K562 (cell line): ENCODE measurements at places on chromosomes 16 and 17. TPM values are rescaled to one million over a fixed set of nuclear protein-coding genes. Genes with fewer than 3 reads are reported as not detected.

HOXB3 gene
- 22.7 and 28.3 TPM in 2 replicates for total RNA-seq

- H3K4me3 ChIP-seq, result peak overlapping the region; percentile 50
- peaks cover 12% of the 10 kb centered on the region for H3K4me1 ChIP-seq
- no peak for DNase-seq
- peaks cover 14% of the 10 kb centered on the region for H3K27me3 ChIP-seq
These were observed 968 bp downstream of the CEP112 start for GRCh38 chr17:66190738-66191592.

DNA sequence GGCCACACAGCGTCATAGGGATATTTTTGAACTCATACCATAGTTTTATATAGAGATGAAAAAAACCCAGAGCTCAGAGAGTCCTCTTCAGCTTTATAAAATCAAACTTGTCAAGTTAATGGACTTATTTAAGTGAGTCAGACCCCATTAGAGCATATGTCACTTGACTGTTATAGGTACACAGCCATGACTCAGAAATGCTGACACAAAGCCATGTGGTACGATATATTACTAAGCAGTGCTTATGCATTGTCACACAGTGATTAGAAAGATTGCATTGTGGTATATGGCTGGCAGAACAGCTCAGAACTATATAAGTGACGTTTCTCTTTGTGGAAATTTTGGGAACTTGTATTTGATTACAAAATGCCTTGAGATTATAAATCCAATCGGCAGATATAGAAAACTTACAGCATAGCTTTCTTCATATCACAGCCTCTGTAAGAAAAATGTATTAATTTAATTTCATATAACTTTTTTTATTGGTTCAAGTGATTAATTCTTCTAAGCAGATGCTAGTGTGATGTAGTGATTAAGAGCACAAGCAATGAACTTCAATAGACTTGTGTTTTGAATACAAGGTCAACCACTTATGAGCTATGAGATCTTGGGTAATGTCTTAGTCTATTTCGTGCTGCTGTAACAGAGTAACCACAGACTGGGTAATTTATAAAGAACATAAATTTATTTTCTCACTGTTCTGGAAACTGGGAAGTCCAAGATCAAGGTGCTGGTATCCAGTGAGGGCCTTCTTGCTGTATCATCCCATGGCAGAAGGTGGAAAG, 25.8 kb upstream of the GINS3 start:
- no peaks in the 10 kb centered on the region for H3K36me3 ChIP-seq
- H3K4me1 ChIP-seq, result no peaks in the 10 kb centered on the region
- H3K27me3 ChIP-seq, result peaks cover 6% of the 10 kb centered on the region; the same call in 1 of the 3 replicates
- H3K27ac ChIP-seq, result no peak overlapping the region
- H3K4me3 ChIP-seq, result no peak overlapping the region

DNA sequence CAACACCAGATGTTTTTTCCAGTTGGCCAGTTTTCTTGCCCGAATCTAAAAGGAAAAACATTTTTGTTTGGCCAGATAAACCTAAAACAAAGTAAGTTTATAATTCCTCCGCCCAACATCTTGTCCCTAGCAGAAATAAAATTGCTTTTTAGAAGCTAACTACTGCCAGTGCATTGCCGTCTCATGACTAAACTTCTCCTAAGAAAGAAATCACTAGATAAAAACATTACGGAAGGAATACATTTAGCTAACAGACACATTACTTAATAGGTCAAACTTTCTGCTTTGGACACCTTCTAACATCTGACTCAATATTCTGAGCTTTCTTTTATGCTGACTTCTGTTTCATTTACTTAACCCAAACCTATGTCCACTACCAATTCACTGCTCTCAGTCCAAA, 36.2 kb downstream of the FBXL20 start:
- peaks cover 4% of the 10 kb centered on the region; the same call in 1 of the 2 replicates for H3K4me1 ChIP-seq
- H3K27me3 ChIP-seq, result no peaks in the 10 kb centered on the region
- DNase-seq, result no peak
- H3K36me3 ChIP-seq, result no peaks in the 10 kb centered on the region
- peak overlapping the region; percentile 32; the same call in 1 of the 2 replicates for H3K4me3 ChIP-seq

- no peaks in the 10 kb centered on the region for H3K27me3 ChIP-seq
- H3K36me3 ChIP-seq, result no peaks in the 10 kb centered on the region
- DNase-seq, result peak; percentile 31
- peaks cover 22% of the 10 kb centered on the region for H3K4me1 ChIP-seq
These were observed 60.5 kb downstream of the CREBBP start for GRCh38 chr16:3819746-3820724.

DNA sequence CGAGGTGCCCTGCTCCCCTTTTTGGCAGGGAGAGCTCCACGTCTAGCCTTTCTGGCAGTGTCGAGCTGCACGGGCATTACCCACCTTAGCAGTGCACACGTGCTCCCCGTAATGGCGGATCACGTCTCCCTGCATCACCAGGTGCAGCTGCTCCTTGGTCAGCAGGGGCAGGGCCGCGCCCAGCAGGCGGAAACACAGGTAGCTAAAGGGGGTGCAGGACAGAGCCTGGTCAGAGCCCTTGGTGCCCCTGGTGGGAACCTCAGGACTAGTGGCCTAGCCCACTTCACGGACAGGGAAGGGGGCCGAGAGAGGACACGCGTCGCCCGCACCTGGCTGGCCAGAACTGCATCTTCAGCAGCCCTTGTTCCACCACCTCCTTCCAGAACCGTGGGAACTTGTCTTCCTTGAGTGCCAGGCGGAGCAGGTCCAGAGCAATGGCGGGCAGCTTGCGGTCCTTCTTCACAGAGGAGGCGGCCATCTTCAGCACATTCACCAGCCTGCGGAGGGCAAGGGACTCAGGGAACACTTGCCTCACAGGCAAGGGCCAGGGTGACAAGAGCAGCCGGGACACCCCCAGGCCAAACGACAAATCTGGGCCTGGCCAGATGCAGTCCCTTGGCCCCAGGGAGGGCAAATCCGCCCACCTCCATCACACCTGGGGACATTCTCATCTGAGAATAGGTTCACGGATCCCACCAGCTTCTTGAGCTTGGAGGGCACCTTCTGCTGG, 3.2 kb downstream of the MYBBP1A start:
- no peak for DNase-seq
- peaks cover 70% of the 10 kb centered on the region; the same call in 2 of the 3 replicates for H3K36me3 ChIP-seq
- H3K27ac ChIP-seq, result no peak overlapping the region
- no peak overlapping the region for H3K4me3 ChIP-seq

- H3K4me1 ChIP-seq, result peaks cover 27% of the 10 kb centered on the region
- no peaks in the 10 kb centered on the region for H3K36me3 ChIP-seq
- no peak overlapping the region for H3K4me3 ChIP-seq
- no peak for DNase-seq
These were observed 3.0 kb downstream of the MT2A start for GRCh38 chr16:56611281-56611833.
